Activated T-helper 2 cell treated with anti-CD3 and anti-CD28 coated beads, Interferon-gamma antibody, Interleukin-2, Interleukin-4, amounts not matched to agents 10 μg/mL and 5 μg/mL and 100 μg/mL, durations not matched to agents 14 hours and 24 hours and 36 hours (primary cell): ENCODE measurements at places on chromosomes 5 and 9. TPM values are rescaled to one million over a fixed set of nuclear protein-coding genes. Genes with fewer than 3 reads are reported as not detected.

DNA sequence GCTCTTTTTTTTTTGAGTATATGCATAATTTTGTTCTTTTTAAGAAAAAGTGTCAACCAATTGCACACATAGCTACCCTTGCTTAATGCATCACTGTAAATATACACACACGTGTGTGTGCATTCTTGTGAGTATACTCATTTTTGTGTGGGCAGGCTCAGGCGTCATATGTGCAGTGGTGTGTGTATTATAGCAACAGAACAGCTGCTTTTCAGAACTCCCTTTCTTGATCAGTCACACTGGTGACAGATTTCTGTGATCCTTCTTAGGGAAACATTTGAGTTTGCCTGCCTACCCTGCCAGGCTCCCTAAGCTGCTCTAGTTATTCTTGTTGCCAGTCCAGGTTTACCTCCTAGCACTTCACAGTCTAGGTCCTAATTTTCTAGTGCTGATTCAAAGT is 287.0 kb upstream of the SEMA6A start:
- DNase-seq: no peak
- no peak overlapping the region for H3K4me3 ChIP-seq
- no peaks in the 10 kb centered on the region for H3K4me1 ChIP-seq
- no peaks in the 10 kb centered on the region for H3K27me3 ChIP-seq

- H3K27ac ChIP-seq: no peak overlapping the region
- H3K4me3 ChIP-seq: no peak overlapping the region
- no peak for DNase-seq
Measured at GRCh38 chr5:110853267-110853666, 114.5 kb downstream of the SLC25A46 start.

GRCh38 chr5:36876965-36877666 is 547 bp downstream of the NIPBL start:
- peaks cover 24% of the 10 kb centered on the region for H3K36me3 ChIP-seq
- DNase-seq: peak; percentile 57
- H3K27me3 ChIP-seq: no peaks in the 10 kb centered on the region
- H3K4me3 ChIP-seq: peak overlapping the region; percentile 87

DNA sequence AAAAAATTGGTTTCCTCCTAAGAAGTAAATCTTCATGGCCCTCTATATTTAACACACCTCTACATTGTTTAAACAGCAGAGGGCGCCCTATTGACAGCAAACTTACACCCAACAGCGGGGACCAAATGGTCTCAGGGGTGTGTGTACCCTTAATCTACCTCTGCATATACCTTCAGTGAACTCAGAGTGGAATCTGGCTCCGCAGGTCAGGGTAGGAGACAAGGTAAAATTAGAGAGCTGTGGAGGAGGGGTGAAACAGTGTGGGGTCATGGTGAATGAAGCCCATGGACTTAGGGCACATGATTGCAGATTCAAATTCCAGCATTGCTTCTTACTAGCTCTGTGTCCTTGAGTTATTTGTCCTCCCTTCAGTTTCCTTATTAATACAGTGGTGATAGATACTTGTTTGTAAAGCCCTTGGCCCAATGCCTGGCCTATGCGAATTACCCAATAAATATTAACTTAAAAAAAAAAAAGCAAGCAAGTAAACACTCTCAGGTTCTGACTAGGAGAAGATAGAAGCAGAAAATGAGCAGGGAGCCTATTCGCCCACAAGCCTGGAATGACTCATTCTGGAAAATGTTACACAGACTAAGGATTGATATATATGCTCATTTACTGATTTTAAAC is 122.9 kb downstream of the CAVIN4 start:
- DNase-seq: no peak
- no peaks in the 10 kb centered on the region for H3K36me3 ChIP-seq
- H3K4me1 ChIP-seq: no peaks in the 10 kb centered on the region
- no peak overlapping the region for H3K4me3 ChIP-seq

Gene OR2V2
- not detected in 2 replicates for total RNA-seq

Gene PRDM9
- total RNA-seq: not detected in 2 replicates

Gene HRH2
- 34.3 and 37.1 TPM in 2 replicates for total RNA-seq
